ENCODE measurements at places on chromosomes 12 and 14.
A peak's percentile ranks its signal among the peaks of the same experiment; 100 is the strongest.

DNA sequence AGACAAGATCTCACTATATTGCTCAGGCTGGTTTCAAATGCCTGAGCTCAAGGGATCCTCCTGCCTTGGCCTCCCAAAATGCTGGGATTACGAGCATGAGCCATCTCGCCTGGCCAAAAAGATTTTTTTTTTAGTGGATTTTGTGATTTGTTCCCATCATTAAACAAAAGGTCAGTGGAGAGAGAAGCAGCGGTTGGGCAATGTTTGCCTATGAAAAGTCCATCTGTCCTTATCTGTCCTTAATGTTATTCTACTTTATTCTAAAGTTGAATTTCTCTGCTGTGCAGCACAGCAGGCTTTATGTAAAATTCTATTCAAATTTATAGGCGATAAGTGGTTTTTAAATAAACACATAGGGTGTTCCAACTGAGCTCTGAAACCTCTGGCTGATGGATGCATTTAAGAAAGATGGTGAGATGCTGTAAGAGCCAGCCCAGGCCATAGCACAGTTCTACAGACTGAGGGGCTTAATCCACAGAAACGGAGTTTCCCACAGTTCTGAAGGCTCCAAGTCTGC, 18.8 kb downstream of the HCAR2 start:
- H3K27ac ChIP-seq = no peak overlapping the region
- no peak overlapping the region for H3K4me3 ChIP-seq
- no peaks in the 10 kb centered on the region for H3K27me3 ChIP-seq
- no peaks in the 10 kb centered on the region for H3K4me1 ChIP-seq
- no peaks in the 10 kb centered on the region for H3K36me3 ChIP-seq

DNA sequence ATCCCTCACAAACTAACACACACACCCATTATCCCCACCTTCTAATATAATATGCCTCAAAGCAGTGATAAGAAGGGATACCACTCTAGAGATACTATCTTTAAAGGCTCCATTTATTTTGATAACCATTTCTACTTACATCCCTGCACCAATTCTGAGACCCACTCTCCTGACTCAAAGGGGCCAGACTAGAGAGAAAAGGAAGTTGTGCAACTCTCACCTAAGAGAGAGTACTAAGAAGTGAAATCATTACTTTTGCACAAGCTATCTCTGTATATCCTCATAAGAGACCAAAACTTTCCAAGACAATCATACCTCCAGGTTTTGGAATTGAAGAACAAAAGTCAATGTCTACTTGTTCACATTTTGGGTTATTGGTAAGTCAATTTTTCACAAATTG, 45.4 kb upstream of the USP15 start:
- H3K4me1 ChIP-seq = no peaks in the 10 kb centered on the region
- H3K27ac ChIP-seq = no peak overlapping the region
- no peaks in the 10 kb centered on the region for H3K36me3 ChIP-seq
- no peaks in the 10 kb centered on the region for H3K27me3 ChIP-seq
- H3K4me3 ChIP-seq = no peak overlapping the region
- no peak for DNase-seq

- H3K36me3 ChIP-seq = no peaks in the 10 kb centered on the region
- H3K4me1 ChIP-seq = no peaks in the 10 kb centered on the region
- no peak for DNase-seq
- H3K4me3 ChIP-seq = peak overlapping the region; percentile 55
- peak overlapping the region; percentile 62 for H3K27ac ChIP-seq
- H3K27me3 ChIP-seq = no peaks in the 10 kb centered on the region
Measured at GRCh38 chr12:124864326-124864752, 675 bp upstream of the SCARB1 start.

GRCh38 chr12:4416276-4416675, 29.3 kb downstream of the FGF6 start:
- no peak overlapping the region for H3K4me3 ChIP-seq
- no peaks in the 10 kb centered on the region for H3K4me1 ChIP-seq
- no peaks in the 10 kb centered on the region for H3K36me3 ChIP-seq
- H3K27me3 ChIP-seq = peaks cover 2% of the 10 kb centered on the region
- H3K27ac ChIP-seq = no peak overlapping the region

- no peak overlapping the region for H3K27ac ChIP-seq
- no peaks in the 10 kb centered on the region for H3K36me3 ChIP-seq
- no peak for DNase-seq
- H3K4me1 ChIP-seq = no peaks in the 10 kb centered on the region
- no peak overlapping the region for H3K4me3 ChIP-seq
Measured at GRCh38 chr12:42854826-42855225, 265.3 kb upstream of the PRICKLE1 start.

DNA sequence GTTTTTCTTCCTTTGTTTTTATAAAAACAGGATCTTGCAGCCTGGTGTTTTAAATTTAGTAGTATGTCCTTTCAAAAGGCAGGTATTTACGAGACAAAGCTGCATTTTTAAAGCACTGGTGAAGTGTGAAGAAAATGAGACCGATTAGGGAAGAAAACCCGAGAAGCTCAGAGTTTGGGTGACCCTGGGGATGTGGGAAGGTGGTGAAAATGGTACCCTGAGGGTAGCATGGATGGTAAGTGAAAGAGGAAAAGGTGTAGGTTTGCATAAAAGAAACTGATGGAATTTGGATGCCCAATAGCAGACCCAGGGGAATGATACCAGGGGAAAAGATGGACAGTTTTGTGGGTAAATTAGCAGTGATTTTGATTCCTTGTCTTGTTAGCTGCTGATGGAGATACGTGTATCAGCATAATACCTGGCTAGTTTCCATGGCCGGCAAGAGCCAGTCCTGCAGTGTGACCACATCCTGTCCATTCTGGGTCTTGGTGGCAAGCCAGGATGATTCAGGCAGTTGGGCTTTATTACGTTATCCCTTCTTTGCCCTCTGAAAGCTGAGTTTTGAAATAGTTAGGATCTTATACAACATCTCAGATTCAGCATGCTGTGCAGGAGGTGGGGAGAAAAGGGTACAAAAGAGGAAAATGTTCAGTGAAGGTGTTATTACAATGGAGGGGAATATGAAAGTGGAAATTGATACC, 8.9 kb downstream of the BICD1 start:
- no peak overlapping the region for H3K4me3 ChIP-seq
- peak; percentile 70 for DNase-seq

- no peak for DNase-seq
- no peak overlapping the region for H3K4me3 ChIP-seq
- no peak overlapping the region for H3K27ac ChIP-seq
- H3K27me3 ChIP-seq = no peaks in the 10 kb centered on the region
Measured at GRCh38 chr12:28563286-28563685, 373.0 kb downstream of the CCDC91 start.

- H3K4me3 ChIP-seq = no peak overlapping the region
- no peaks in the 10 kb centered on the region for H3K4me1 ChIP-seq
- no peaks in the 10 kb centered on the region for H3K36me3 ChIP-seq
- H3K27me3 ChIP-seq = no peaks in the 10 kb centered on the region
Measured at GRCh38 chr14:25759920-25760655, 710.1 kb upstream of the STXBP6 start.

DNA sequence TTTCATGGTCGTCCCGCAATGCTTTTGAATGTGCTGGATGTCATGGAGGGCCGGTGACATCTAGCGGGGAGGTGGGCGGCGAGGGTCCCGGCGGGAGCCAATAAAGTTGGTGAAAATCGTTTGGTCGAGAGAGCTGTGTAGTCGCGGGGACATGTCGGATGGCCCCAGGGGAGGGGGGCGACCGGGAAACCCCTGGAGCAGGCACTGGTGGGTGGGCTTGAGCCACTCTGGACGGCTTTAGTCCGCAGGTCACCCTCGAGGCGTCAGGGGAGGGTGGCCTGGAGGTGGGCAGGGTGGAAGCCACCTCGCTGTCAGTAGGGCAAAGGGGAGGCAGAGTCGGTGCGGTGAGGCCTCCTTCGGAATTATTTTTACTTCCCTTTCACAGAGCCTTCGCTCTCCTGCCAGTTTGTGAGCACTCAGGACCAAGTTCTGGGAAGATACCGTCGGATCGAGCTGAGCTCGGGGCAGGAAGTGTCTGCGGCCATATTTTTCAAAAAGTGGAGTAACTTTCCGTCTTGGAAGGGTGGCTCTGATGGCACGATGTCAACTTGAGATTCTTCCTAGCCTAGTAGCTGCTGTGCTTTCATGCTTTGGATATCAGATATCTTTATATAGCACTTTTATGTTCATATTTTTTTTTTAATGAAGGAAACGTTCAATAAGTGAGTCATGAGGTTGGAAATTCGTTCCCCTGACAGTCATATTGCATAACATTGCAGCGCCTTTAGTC, 28.2 kb downstream of the WBP11 start:
- peak overlapping the region; percentile 88 for H3K4me3 ChIP-seq
- H3K4me1 ChIP-seq = no peaks in the 10 kb centered on the region
- H3K27me3 ChIP-seq = no peaks in the 10 kb centered on the region

GRCh38 chr12:127667131-127667685, 599.8 kb upstream of the TMEM132C start:
- no peak for DNase-seq
- H3K4me1 ChIP-seq = no peaks in the 10 kb centered on the region
- H3K27me3 ChIP-seq = no peaks in the 10 kb centered on the region
- H3K4me3 ChIP-seq = no peak overlapping the region
- no peaks in the 10 kb centered on the region for H3K36me3 ChIP-seq
- H3K27ac ChIP-seq = no peak overlapping the region
